ENCODE measurements at places on chromosomes 12 and 14. TPM values are rescaled to one million over a fixed set of nuclear protein-coding genes. Genes with fewer than 3 reads are reported as not detected.
A peak's percentile ranks its signal among the peaks of the same experiment; 100 is the strongest.

DNA sequence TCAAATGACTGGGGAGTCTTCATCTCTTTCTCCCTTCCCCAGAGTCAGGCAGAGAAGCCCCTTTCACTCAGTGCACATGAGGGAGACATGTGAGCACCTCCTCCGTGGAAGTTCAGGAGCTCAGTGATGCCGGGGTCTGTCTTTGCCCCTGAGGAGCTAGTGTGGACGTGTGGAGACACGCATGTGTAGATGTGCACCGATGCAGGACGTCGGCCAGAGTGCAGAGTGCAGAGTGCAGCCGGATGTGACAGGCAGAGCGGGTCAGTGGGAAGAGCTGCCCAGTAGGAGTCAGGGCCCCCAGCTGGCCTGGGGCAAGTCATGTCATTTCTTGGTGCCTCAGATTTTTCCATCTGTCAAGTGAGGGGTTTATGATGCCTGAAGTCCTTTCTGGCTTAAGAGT lies 20.7 kb downstream of the TSPAN9 start:
- no peak for DNase-seq

DNA sequence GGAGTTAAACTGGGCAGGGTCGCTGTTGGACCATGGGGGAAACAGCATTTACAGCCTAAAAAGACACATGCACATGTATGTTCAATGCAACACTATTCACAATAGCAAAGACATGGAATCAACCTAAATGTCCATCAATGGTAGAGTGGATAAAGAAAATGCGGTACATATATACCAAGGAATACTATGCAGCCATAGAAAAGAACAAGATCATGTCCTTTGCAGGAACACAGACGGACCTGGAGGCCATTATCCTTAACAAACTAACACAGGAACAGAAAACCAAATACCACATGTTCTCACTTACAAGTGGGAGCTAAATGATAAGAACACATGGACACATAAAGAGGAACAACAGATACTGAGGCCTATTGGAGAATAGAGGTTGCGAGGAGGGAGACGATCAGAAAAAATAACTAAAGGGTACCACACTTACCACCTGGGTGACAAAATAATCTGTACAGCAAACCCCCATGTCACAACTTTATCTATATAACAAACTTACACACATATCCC lies 25.0 kb upstream of the SRP54 start:
- DNase-seq = no peak

- no peak for DNase-seq
These were observed 153.0 kb upstream of the DIO3 start for GRCh38 chr14:101408077-101408831.

DNA sequence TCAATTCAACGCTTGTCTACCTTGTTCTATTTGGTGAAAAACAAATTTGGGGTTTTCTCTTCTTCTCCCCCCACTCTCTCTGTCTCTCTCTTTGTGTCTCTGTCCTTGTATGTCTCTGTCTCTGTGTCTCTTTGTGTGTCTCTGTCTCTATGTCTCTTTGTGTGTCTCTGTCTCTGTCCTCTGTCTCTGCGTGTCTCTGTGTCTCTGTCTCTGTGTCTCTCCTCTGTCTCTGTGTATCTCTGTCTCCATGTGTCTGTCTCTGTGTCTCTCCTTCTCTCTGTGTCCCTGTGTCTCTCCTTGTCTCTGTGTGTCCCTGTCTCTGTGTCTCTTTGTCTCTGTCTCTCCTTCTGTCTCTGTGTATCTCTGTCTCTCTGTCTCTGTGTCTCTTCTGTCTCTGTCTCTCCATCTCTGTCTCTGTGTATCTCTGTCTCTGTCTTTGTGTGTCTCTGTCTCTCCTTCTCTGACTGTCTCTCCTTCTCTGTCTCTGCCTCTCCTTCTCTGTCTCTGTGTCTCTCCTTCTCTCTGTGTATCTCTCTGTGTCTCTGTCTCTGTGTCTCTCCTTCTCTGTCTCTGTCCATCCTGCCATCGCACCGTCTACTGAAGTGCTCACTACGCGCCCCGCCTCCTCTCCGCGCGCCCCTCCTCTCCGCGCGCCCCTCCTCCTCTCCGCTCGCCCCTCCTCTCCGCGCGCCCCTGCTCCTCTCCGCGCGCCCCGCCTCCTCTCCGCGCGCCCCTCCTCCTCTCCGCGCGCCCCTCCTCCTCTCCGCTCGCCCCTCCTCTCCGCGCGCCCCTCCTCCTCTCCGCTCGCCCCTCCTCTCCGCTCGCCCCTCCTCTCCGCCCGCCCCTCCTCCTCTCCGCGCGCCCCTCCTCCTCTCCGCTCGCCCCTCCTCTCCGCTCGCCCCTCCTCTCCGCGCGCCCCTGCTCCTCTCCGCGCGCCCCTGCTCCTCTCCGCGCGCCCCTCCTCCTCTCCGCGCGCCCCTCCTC lies 12.8 kb downstream of the LRCOL1 start:
- DNase-seq = peak; percentile 59

PLEKHG3 gene
- 43.4 TPM for total RNA-seq

KCNC2 gene
- not detected for total RNA-seq

SPIC gene
- total RNA-seq = not detected
